ENCODE measurements at places on chromosomes 1 and 21. TPM values are rescaled to one million over a fixed set of nuclear protein-coding genes. Genes with fewer than 3 reads are reported as not detected.

GRCh38 chr1:32507021-32507420 is 32.2 kb upstream of the ZBTB8A start:
- DNase-seq: no peak

GRCh38 chr1:60847855-60848582 is 234.3 kb upstream of the NFIA start:
- DNase-seq: no peak

The B3GALT2 gene
- 2.5 TPM for total RNA-seq

GRCh38 chr21:29181799-29182470 is 51.5 kb downstream of the MAP3K7CL start:
- peak; percentile 37 for DNase-seq

DNA sequence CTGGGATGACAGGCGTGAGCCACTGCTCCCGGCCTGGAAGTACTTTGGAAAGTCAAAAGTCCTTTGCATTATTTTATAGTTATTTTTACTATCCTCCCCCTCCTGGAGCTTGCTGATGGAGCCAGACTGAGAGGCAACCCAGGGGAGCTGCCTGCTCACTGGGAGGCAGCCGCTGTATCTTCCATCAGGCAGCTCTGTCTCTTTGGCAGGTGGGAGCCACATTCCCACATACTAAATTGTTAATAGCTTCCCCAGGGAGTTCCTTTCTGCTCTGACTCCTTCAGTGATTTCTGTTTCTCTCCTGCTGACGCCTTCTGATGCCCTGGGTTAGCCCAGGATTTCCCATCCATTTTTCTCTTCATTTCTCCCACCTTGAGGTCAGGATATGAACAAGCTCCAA is 4.9 kb upstream of the OPRD1 start:
- DNase-seq: no peak

The OPRD1 gene
- total RNA-seq: 0.63 TPM

DNA sequence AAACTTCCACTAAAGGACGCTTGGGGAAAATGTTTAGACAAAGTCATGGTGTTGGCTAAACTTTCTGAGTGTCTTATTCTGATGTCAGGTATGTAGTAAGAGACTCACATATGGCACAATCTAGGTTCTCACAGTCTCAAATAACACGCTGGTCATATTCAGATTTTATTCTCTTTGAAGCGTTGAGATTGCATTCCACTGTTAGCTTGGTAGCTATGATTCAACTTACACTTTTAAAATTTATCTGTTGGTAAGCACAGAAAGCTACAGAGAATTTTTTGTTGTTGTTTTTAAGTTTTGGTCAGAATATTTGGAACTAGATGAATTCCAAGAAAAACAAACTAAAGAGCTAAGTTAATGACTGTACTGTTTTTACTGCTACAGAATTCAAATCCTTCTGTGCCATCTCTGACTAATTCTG is 126.7 kb downstream of the PRRX1 start:
- DNase-seq: no peak

DNA sequence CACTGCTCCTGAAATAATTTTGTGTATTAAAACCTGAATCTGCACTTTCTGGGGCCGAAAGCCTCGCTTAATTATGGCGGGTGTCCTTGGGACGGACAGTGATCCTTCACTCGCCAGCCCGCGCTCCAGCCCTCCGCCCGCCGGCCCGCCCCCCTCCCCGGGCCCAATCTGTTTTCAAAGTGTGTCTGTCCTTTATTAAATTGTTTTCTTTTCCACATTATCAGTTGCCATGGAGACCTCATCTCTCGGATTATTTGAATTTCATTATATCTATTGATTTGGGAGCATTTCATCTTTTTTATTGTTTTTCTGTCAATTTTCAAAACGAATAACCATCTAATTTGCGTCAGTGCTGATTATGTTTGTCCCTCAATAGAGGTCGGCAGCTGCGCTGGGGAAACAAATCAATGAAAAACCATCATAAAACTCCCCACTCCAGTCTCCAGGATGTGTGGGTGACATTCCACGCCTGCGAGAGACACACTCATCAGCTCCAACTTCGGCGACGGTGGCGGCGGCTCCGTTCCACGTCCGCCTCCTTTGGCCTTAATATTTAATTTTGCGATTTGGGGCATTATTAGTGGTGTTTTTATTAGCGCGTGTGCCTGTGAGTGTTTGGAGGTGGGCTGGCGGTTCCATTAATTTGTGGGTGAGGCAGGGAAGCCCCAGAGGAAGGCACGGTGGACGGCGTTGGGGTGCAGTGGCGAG is 123.9 kb downstream of the CASZ1 start:
- no peak for DNase-seq

The PAFAH2 gene
- total RNA-seq: 24.1 TPM

- DNase-seq: no peak
Observed at GRCh38 chr1:84403347-84403746, 5.1 kb downstream of the DNASE2B start.

DNA sequence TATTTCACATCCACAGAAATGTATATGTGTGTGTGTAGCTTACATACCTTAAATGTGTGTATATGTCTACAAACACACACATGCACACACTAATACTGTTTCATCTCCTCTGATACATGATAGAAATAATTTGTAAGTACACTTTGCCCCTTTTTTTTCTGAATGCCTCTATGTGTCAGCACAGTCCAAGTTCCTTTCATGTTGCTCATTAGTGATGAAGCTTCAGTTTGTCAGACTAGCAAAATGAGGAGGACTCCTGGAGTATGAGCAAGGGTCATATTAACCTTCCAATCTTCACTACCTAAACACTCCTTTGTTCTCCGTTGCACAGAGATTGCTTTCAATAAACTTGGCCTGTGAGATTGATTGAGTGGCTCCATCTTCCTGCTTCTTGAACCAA is 935.4 kb downstream of the MRPL39 start:
- DNase-seq: no peak

DNA sequence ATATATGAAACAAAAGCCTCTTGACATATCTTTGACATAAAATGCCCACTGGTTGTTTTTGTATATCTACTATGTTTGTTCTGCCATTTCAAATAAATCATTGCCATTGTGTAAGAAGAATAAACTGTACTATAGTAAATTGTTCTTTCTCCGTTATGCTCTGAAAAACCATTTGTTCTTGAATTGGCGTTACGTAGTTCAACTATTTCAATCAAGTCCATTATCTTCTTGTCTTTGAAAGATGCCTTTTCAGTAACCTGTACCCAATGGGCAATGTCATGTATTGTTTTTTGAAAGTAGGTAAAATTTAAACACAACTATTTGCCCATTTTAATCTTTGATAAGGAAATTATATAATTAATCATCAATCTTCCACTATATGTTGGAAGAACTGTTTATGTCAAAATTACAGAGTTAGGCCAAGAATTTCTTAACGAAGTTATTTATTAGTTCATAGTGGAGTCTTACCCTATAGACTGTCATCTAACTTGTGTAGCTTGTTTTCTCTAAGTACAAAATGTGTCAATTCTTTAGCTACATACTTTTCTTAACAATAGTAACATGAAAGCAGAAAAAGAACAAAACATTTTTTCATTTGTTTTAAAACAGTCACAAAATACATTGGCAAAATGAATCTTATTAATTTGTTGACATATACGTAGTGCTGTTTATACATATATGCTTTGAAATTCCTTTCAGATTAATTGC is 294.8 kb downstream of the PTPRC start:
- no peak for DNase-seq

GRCh38 chr1:239977416-239977815 is 114.3 kb upstream of the FMN2 start:
- no peak for DNase-seq

DNA sequence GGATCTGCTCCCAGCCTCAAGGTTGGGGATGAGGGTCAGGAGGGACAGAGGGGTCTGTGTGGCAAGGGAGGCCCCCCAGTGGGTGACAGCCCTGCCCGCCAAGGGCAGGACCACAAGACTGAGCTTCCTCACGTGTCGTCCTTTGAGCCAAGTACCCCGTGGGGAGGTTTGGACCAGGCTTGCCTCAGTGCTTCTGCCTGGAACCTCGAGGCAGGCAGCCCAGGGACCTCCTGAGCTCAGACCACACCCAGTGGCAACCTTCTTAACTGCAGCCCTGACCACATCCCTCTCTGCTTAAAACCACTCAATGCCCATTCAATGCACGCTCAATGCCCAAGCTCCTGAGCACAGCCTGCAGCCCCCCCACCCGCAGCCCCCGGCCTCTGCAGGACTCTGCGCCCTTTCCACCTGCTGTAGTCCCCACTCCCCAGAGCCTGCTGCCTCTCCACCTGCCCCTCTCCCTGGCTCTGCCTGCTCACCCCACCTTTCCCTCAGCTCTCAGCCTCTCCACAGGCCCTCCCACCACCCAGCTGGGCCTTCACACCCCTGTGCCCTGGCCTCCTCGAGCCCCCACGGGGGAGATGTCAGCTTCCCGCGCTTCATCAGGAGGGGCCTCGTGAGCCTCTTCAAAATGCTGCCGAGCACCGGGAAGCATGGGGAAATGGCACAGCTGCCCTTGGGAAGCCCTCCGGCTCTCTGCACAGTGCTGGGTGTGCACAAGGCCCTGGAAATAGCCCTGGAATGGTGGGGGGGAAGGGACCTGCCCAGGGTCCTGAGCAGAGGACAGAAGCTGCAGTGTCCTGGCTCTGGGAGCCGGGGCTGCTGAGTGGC is 129.3 kb upstream of the VAMP3 start:
- DNase-seq: no peak

GRCh38 chr1:225908013-225908640 is 15.9 kb downstream of the PYCR2 start:
- no peak for DNase-seq

GRCh38 chr1:206823727-206824126 is 41.7 kb upstream of the IL20 start:
- DNase-seq: peak; percentile 76

Data from testis (tissue), 5 donors.